Frontal cortex (tissue), 4 donors: ENCODE measurements at places on chromosomes 4 and X.

DNA sequence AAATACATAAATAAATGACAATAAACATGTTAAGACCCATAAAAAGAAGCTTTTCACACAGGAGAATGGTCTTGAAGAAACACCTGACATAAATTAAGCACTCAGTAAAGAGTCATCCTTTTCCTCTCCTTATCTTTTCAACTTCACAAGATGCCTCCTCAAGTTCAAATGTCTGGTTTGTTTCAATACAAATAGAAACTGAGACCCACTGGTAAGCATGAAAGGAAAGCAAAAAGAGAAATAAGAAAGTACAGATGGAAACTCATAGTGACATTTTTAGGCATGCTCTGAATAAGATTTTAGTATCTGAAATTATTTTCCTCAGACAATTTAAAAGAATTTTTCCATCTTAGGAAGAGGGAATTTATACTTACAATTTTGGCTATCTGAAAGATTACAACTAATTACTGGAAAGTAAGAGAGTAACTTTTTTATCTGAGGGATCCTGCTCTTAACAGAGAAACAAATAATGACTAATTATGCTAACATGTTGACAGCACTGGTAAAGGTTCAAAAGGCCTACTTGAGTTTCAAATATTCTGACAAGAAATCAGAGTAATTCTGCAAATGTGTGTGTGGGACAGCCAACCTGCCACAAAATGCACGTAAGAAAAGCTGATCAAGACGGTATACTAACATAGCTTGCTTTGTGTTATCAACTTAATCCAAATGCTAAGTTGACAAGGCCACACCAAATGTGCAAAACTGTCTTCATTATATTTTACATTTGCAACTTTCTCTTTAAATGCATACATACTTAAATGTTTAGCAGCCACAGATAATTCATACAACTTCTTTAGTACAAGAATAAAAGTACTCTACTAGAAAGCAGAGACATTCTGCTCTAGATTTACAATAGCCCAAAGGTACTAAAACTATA lies 113.0 kb downstream of the IQCM start:
- DNase-seq, result no peak

GRCh38 chrX:57133706-57134105 lies 3.5 kb downstream of the SPIN2A start:
- DNase-seq, result no peak

GRCh38 chr4:182507805-182508204 lies 264.6 kb downstream of the TENM3 start:
- no peak for DNase-seq

DNA sequence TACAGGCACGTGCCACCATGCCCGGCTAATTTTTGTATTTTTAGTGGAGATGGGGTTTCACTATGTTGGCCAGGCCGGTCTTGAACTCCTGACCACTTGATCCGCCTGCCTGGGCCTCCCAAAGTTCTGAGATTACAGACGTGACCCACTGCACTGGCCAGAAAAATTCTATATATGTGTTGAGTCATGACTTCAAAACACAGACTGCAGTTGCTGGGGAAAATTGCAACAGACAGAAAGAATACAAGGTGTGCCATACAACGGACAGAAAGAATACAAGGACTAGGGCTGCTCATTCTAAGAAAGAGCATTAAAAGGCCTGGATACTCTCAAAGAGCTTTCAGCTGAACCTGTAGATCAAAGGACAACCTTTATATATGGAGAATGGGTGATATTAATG lies 109.6 kb upstream of the ACSL4 start:
- DNase-seq, result no peak

DNA sequence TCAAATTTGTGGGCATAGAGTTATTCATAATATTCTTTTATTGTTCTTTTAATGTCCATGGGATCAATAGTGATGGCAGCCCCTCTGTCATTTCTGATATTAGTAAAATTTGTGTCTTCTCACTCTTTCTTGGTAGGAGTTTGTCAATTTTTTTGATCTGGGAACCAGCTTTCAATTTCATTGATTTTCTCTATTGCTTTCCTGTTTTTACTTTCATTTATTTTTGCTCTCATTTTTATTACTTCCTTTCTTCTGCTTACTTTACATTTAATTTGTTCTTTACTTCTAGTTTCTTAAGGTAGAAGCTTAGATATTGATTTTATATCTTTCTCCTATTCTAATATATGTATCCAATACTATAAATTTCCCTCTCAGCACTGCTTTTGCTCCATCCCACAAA lies 40.7 kb downstream of the AWAT2 start:
- DNase-seq, result no peak

- no peak for DNase-seq
Measured at GRCh38 chr4:130393231-130393630, 1297.3 kb downstream of the C4orf33 start.

GRCh38 chr4:76977736-76978350 lies 28.3 kb downstream of the SEPTIN11 start:
- DNase-seq, result no peak

- no peak for DNase-seq
Measured at GRCh38 chr4:60617731-60618130, 582.4 kb upstream of the ADGRL3 start.

GRCh38 chrX:135086197-135086854 lies 34.0 kb downstream of the ETDB start:
- DNase-seq, result no peak

DNA sequence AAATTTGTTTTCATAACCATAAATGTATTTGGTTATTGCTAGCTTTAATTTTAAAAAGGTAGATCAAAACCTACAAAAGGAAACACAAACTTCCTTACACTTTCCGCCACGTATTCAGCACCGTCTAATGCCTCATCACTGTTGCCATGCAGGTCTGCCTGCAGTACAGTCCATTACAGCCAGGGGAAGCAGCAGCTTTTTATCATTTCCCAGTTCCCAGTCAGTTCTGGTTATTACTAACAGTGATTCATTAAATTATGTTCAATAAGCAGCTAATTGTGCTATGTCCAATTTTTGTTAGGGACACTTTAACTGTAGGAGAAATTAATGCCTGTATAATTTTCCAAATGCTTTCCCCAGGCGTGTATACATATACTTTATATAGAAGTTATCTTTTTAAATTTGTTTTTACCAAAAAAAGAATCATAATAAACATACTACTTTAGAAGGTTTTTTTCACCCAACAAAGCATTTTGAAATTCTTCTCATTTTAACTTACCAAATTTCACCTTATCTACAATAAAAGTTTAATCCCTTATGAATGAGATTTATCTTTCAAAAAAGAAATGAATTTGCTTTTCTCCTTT lies 93.3 kb downstream of the ANXA3 start:
- peak; percentile 28 for DNase-seq

DNA sequence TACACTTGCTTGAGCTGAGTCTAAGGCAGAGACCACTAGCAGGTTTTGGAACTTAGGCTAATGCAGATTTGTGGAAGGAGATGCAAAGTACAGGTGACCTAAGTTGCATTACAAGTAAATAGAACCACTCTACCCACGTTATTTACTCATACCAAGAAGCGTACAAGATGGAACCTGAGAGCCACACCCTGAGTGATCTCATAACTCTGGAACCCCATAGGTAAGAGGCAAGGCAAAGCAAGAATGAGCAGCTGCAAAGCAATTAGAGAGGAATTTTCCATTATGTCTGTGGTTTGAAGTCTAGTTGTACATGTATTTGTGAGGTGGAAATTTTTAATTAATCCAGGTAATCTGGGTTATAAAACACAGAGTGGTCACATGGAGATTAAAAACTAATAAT lies 55.4 kb downstream of the CC2D2A start:
- no peak for DNase-seq

GRCh38 chrX:43865791-43866190 lies 16.5 kb downstream of the MAOB start:
- DNase-seq, result no peak

DNA sequence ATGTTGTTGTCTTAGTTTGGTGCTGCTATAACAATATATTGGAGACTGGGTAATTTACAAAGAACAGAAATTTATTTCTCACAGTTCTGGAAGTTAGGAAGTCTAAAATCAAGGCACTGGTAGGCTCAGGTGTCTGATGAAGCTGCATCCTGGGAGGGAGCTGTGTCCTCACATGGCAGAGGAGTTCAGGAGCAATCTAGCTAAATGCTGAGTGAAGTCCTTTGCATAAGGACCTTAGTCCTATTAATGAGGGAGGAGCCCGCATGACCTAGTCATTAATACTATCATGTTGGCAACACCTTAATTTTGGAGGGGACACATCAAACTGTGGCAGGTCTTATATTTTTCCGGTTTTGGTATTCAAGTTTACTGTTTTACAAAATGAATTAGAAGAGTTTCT lies 36.0 kb upstream of the NSUN7 start:
- DNase-seq, result no peak

GRCh38 chr4:2489841-2490552 lies 21.1 kb downstream of the RNF4 start:
- no peak for DNase-seq

DNA sequence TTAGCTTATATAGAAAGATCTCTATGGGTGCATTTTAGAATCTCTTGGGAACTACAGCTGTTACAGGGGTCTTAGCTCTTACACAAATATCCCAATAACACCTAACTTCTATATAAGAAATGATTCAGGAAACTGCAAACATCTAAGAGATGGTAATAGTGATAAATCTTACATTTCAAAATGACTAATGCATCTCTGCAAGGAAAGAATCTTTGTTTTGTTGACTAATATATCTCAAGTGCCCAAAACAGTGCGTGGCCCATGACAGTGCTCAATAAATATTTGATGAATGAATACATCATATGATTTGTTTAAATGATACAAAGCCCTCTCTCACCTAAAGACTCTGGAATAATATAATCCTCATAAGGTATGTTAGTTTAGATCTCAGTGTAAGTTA lies 47.5 kb downstream of the CENPE start:
- no peak for DNase-seq

DNA sequence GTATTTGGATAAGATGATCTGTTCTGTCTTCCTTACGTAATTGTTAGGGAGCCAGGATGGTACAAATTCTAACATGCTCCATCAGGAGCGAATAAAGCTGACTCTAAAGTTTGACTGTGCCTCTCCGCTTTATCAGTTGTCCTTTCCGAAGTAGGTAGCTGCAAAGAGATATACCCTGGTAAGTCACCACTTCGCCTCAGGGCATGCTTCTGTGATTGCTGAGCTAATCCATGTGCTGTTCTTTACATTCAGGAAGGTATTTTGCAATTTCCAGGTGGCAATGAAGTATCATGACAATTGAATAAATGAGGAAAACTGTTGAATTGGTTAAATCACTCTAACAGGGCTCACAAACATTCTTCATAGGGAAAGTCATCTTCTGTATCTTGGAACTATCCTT lies 38.9 kb downstream of the KIT start:
- no peak for DNase-seq

GRCh38 chr4:146029147-146029546 lies 90.5 kb upstream of the ZNF827 start:
- no peak for DNase-seq

GRCh38 chr4:94068753-94069719 lies 138.6 kb upstream of the SMARCAD1 start:
- DNase-seq, result no peak

DNA sequence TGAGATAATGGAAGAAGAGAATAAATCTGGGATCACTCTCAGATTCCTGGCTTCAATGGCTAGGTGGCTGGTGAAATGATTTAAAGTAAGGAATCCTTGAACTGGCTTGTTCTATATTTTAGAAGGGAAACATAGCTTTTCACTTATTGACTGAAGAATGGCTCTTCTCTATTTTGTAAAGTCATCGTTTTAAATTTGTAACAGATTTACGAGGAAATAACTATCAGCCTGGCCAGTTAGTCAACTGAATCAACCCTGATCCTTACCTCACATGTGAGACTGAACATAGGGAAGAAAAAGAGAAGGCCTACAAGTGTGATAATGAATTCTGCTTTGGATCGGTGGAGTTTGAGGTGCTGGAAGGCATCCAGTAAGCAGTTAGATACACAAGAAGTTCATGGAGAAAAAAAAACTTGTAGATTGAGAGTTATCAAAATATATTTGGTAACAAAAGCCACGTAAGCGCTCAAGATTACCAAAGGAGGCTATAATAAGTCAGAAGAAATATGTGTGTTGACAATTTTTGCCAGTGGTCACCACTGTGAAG lies 12.0 kb downstream of the AREG start:
- DNase-seq, result no peak

DNA sequence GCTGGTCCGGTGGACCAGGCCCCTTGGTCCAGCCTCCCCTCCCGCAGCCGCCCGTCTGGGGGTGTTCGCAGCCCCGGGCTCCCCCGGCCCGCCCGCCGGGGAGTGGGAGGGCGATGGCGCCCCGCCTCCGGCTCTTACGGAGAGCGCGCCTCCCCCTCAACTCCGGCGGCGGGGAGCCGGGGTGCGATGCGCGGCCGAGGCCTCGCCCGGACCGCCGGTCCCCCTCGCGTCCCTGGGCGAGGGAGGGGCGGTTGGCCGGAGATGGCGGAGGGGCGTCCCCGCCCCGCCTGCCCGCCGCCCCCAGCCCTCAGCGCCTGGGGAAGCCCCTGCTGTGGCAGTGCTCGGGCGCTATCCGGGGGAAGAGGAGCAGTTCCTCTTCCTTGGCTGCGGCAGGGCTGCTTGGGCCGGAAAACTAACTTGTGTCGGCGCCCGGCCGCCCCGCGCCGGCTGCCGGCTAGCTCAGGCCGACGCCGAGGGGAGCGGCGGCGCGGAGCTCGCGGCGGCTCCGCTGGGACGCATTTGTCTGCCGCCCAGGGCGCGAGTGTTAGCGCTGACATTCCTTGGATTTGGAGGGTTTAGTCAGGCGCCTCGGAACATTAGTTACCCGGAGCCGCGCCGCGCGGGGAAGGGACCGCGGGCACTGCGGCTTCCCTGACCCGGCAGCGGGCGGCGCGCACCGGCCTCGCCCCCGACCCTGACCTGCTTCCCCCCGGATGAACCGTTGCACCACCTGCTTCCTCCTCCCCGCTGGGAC lies 994 bp downstream of the GALNT7 start:
- peak; percentile 83 for DNase-seq

- no peak for DNase-seq
Measured at GRCh38 chrX:153794897-153795816, 689 bp downstream of the SSR4 start.

DNA sequence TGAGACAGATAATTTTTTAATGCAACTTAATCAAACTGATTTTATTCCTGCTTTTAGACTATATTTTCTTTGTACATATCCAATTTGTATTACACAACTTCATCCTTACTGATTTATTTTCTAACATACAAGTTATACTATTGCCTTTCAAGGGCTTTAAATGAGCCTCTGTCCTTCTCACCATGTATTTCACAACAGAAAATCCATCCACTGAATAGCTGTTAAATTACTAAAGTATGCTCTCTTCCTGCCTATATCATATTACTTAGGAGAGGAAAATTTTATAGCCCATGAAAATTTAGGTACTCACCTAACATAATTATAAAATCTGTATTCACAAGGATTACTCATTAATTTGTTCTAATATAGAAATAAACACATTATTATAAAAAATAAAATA lies 528.6 kb downstream of the ANKRD50 start:
- DNase-seq, result no peak

GRCh38 chrX:20212486-20213089 lies 54.1 kb downstream of the RPS6KA3 start:
- no peak for DNase-seq

- no peak for DNase-seq
Measured at GRCh38 chr4:39754309-39754708, 56.4 kb downstream of the UBE2K start.

GRCh38 chr4:121788896-121789295 lies 12.2 kb upstream of the EXOSC9 start:
- no peak for DNase-seq
